Dermis blood vessel endothelial cell (primary cell): ENCODE measurements at places on chromosomes 3 and 15. TPM values are rescaled to one million over a fixed set of nuclear protein-coding genes. Genes with fewer than 3 reads are reported as not detected.
A peak's percentile ranks its signal among the peaks of the same experiment; 100 is the strongest.

Gene SOX2
- 0.05 TPM in 1 of 2 replicates, not detected in the other for total RNA-seq

DNA sequence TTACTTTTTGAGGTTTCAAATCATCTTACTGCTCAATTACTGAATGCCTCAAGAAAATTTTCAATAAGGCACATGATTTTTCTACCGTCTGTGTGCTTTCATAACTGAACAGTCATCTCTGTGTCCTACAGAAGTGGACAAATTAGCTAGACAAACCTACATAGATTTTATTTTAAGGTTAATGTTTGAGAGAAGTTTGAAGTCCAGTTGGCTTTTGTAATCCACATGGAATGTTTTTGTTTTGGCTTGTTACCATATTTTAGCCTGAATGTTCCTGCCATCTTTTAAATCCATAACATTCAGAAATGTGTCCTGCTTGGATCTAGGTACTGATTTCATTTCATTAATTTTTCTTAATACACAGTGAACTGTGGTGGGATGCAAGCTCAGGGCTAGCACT lies 730.1 kb downstream of the IGSF11 start:
- DNase-seq: no peak

GRCh38 chr3:113234688-113235260 lies 23.4 kb downstream of the BOC start:
- no peak for DNase-seq

DNA sequence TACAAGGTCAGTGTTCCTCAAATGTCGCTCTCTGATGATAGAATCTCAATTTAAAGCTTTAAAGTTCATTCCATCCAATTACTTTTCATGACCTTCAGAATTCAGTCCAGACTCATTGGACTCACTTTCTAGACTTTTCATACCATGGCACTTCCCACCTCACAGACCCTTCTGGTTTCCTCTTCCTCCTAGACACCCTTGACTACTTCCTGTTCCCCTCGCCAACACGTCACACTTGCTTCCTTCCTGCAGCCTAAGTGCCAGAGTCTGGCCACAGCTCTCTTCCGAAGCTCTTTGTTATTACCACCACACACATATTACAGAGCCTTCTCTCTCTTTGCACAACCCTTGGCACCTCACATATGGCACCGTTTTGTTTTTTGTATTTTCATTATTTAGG lies 59.1 kb upstream of the UMPS start:
- DNase-seq: peak; percentile 33

Gene ADAMTS9
- total RNA-seq: 80.3 and 86.0 TPM in 2 replicates

Gene ARPP21
- total RNA-seq: under 0.01 TPM in 1 of 2 replicates, not detected in the other

Gene ALDH1A3
- total RNA-seq: 26.4 and 51.2 TPM in 2 replicates

DNA sequence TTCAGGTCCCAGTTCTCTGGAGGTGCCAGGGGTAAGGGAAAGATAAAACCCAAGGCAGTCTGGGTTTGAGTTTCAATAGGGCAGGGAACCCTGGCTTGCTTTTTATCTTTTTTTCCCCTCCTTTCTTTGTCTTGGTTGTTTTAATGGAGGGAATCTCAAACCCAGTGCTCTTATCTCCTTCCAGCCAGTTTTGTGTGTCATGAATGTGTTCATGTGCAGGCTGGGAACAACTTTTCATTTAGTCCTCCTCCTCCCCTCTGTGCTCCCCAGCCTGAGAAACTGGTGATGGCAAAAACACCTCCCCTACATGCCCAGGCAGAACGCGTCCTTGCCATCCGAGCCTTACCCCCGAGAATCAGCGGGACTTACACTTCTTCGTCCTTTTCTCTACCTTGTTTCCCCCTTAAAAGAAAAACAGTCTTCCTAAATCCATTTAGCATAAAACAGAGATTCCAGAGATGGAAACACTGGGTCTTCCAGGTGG lies 10.9 kb downstream of the SEMA3G start:
- DNase-seq: no peak

Gene SUSD5
- 1.7 and 2.3 TPM in 2 replicates for total RNA-seq

DNA sequence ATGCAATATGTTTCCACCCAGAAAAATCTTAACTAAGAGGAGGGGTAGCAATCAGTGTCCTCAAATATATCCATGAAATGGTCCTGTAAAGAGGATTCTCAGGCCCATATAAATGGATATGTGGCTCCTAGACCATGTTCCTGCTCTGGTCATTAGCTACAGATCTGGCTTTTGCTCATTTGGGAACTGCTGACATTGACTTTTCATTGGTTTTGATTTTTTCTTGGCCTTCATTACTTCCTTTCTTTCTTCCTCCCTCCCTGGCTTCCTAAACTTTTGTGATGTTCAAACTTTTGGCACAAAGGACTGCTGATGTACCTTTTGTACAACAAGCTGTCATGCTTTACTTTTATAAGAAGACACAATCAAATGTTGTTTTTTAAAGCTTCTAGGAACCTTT lies 41.6 kb upstream of the SNRK start:
- no peak for DNase-seq

GRCh38 chr3:58580826-58581327 lies 3.7 kb upstream of the FAM107A start:
- DNase-seq: no peak

- DNase-seq: no peak
Measured at GRCh38 chr15:49855917-49856637, 235.2 kb downstream of the DTWD1 start.

Gene CD200R1
- not detected in 2 replicates for total RNA-seq

Gene ABI3BP
- 9.5 and 32.0 TPM in 2 replicates for total RNA-seq

Gene NECTIN3
- 57.7 and 106 TPM in 2 replicates for total RNA-seq

Gene MLF1
- total RNA-seq: 6.0 and 7.1 TPM in 2 replicates

DNA sequence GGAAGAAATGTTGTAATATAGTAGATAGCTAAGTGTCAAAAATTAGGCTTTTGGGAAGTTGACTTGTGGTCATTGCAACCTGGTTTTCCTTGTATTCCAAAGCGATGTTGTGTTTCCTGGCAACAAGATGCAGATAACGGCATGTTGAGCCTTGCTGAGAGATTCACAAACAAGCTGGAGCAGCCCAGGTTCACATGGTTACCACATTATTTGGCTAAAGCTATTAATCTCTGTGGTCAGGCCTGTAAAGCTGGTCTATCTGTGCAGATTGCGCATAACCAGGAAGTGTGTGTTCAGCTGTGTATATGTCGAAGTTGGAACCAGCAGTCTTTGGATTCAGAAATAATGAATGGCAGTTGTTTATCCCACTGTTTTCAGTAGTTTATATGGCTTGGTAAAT lies 6.6 kb downstream of the TIPARP start:
- DNase-seq: peak; percentile 87

Gene GNB4
- total RNA-seq: 70.5 and 93.4 TPM in 2 replicates

DNA sequence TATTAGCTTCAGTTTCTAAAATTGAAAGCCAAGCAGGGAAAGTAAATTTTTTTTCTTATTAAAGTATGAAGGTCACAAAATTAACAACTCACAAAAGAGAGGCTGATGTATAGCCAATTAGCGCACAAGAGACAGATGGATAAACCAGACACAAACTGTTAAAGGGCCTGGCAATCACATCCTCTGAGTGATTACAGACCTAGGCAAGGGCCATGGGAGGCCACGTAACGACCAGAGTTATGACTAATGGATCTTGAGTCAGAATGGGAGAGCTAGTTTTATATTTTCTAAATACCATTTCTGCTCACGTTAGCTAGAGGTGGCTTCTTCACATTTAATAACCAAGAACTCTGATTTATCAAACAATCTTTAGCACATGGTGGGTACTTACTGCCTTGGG lies 17.8 kb upstream of the SCAMP5 start:
- no peak for DNase-seq

DNA sequence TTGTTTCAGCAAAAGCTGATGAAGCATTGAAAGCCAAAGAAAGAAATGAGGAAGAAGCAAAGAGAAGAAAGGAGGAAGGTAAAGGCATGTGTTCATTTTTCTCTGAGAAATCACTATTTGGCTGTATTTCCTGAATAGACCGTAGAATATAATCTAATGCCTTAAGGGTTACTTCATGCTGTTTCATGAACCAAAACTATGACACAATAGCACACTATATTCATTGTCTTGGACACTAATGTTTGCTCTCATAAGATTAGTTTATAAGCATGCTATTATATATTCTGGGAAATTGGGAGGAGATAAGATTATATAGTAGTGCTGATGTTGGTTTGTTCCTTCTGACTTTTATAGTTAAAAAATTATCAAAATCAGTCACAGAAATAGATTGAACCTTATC lies 110.1 kb upstream of the MLF1 start:
- DNase-seq: no peak

- no peak for DNase-seq
Measured at GRCh38 chr3:21372316-21372715, 378.7 kb downstream of the ZNF385D start.

DNA sequence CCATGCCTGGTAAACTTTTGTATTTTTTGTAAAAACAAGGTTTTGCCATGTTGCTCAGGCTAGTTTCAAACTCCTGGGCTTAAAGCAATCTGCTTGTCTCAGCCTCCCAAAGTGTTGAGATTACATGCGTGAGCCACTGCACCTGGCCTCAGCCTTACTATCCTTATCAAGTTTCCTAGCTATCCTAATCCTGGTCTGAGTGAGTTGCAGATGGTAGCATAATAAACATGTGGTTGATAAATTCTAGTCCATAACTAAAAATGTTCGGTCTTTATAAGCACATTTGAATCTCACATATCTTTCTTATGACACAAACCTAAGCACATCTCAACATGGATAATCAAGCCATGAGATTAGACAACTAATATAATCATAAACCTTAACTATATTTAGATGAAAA lies 18.5 kb downstream of the NPHP3 start:
- DNase-seq: no peak

DNA sequence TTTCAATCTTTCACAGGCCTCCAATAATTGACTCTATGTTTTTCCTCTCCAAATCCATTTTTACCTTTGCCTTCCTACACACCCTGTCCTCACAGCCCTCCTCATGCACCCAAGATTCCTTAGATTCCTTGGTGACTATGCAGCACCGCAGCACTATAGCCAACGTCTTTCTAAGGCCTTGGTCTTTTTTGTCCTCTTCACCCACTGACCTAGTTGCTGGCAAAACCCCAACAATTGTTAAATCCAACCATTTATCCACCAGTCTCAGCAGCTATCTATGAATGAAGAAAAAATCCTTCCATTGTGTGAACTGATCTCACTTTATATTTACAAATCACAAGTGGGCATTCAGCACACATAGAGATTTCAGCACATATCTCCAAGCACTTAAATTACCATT lies 203.9 kb downstream of the VGLL3 start:
- no peak for DNase-seq

Gene RTP3
- total RNA-seq: not detected in 2 replicates

GRCh38 chr15:35602836-35603235 lies 56.9 kb upstream of the DPH6 start:
- DNase-seq: no peak

- no peak for DNase-seq
Measured at GRCh38 chr3:81503026-81503425, 258.4 kb downstream of the GBE1 start.

Gene ISL2
- total RNA-seq: 0.56 and 1.2 TPM in 2 replicates

Gene ANKUB1
- not detected in 2 replicates for total RNA-seq

GRCh38 chr3:126845920-126846715 lies 136.8 kb upstream of the PLXNA1 start:
- no peak for DNase-seq

Gene MAGEL2
- under 0.01 TPM in 1 of 2 replicates, not detected in the other for total RNA-seq

DNA sequence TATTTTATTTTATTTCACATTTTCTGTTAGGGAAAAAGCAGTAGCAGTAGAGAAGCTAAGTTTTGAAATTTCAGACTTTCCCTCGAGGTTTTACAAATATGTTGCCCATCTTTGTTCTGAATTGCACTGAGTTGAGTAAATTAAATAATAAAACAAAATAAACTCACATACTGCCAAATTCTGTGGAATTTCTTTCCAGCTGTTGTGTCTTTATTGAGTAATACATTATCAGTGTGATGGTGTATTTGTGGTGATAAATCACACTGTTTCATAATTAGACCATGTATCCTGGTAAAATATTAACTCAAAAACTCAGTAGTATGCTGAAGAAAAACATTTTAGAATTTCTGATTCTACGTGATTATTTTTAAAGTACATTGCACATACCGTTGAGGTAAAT lies 592.1 kb downstream of the SI start:
- no peak for DNase-seq

Gene MRPL46
- 17.0 and 20.3 TPM in 2 replicates for total RNA-seq

GRCh38 chr15:42392309-42393024 lies 33.2 kb downstream of the CAPN3 start:
- no peak for DNase-seq

Gene PROS1
- total RNA-seq: 19.2 and 23.0 TPM in 2 replicates

- no peak for DNase-seq
Measured at GRCh38 chr3:119989981-119990655, 104.1 kb downstream of the GSK3B start.

Gene RARRES1
- total RNA-seq: 1.3 and 6.0 TPM in 2 replicates

GRCh38 chr15:87312221-87312620 lies 944.3 kb downstream of the NTRK3 start:
- DNase-seq: no peak

- DNase-seq: peak; percentile 84
Measured at GRCh38 chr15:96353930-96354730, 23.6 kb downstream of the NR2F2 start.

DNA sequence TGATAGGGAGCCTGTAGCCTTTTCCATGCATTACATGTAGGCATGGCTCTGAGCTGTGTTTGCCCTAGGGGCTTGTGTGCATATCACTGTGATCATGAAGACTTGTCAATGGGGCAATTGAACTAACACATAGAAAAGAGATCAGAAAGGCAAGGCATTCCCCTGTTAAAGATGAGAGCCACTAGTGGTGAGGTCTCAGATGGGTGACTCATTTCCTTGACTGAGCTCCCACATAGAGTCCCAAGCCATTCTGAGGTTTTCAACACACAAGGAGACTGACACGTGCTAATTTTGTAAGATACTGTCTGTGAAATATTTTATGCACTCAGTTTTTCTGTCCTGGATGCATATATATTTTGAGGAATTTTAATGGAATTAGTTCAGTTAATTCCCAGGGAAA lies 53.8 kb downstream of the SAMMSON start:
- peak; percentile 10 for DNase-seq

GRCh38 chr3:194879126-194879877 lies 193.6 kb downstream of the FAM43A start:
- DNase-seq: peak; percentile 45

Gene RBPMS2
- total RNA-seq: 0.14 TPM in 1 of 2 replicates, not detected in the other
